Esophagus squamous epithelium (tissue), 5 donors: ENCODE measurements at places on chromosomes 13 and 19.

DNA sequence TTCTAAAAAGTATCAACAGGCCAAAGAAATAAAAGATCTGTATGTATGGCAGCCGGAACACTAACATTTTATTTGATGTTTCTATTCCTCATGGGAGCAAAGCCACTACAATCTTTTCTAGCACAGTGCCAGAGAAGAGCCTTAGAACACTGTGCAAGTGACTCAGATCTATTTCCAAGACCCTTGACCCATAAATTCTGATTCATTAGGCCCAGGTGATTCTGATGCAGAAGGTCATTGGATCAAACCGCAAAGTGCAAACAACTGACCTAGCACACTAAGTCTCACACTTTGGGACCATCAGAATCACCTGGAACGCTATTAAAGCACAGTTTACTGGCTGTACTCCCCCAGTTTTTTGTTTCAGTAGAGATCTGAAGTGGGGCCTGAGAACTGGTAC lies 87.6 kb downstream of the MYCBP2 start:
- no peak for DNase-seq

DNA sequence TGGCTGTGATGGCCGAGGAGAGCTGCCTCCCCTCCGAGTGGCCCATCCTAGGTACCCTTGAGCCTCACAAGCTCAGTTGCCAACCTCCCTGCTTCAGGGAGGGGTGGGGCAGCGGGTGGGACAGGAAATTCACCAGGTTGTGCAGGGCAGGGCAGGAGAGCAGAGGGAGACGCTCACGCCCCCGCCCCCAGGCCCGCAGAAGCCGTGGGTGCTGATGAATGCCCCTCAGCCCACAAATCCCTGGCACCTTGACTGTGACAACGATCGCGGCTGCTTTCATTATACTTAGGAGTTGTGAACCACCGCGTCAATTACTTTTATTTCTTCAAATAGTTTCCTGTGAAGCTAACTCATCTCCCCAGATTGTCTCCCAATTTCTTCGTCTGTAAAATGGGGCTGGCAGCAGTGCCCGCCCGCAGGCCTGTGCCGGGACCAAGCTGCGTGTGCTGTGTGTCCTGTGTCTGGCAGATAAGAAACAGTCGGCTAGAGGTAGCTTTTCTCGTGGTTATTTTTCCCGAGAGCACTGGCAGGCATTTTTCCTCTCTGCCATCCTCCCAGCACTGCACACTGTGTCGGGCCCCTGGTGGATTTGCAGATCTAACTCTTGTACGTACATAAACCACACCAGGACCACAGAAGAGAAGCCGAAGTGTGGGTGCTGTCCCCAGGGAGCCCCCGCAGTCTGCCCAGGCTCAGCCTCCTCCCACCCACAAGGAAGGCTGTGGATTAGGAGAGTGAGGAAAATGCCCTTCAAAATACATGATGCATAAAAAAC lies 7.9 kb upstream of the RASA3 start:
- DNase-seq, result no peak

DNA sequence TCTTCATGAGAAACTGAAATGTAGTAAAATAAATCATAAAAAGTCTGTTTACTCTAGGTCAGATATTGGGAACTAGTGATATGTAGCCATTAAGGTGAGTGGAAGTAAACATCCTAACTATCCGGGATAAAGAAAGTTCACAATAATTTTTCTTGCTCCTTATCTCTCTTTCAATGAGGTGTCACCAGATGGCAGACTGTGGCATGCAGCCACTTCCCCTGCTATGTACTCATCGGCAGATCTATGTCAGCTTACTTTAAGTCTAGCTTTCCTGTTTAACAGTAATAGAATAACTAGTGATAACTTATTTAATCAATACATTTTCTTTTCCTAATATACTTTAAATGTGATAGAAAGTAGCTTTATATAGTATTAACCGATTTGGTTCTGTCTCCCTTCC lies 181.9 kb downstream of the NDFIP2 start:
- DNase-seq, result no peak

DNA sequence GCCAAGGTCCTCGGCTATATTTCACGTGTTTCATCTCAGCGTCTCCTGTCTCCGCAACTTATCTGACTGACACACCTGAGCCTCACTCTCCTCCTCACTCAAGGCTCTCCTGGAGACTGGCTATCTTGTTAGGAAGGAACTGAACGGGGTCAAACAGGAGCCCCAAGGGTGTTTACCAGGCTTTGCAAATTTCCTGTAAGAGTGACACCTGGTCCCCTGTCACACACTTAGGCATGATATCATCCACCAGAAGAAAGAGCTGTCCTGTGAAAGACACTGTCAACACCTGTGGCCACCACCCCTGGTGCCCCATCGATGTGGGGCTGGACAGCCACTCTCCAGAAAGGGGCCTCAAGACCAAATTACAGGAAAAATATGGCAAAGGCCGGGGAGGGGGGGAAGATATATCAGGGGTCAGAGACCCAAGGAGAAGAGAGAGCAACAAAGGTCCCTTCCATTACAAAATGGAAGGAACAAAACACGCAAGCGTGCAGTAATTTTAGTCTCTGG lies 2.9 kb downstream of the CD70 start:
- DNase-seq, result no peak

- no peak for DNase-seq
Measured at GRCh38 chr13:53124623-53125022, 96.0 kb downstream of the OLFM4 start.

DNA sequence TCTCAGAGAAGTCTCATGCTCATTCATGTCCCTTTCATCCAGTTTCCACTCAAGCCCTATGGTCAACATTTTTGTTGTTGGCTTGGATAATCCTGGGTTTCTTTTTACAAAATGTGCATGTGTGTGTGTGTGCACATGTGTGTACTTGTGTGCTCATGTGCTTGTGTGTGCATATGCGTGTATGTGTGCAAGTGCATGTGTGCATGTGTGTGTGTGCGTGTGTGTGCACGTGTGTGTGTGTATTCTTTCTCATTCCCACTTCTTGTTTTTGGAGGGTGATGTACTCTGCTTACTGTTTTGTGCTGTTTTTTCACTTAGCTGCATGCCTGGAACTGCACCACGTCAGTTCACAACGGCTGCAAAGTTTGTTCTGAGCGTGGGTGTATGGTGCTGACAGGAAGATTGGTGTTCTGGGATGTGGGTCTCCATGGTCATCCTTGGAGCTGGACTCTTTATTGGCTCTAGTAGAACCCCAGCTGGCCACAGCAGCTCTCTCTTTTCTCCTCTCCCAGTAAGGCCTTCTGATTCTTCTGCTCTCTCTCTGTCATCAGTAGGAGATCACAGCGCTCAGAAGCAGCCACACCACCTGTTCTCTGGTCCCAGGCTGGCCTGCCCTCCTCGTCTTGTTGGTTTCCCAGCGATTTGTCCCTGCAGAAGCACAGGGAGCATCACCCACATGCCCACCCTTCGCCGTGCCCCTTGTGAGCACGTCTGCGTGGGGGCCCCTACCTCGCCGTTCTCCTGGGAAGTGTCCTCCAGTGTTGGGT lies 60.8 kb downstream of the SOX1 start:
- no peak for DNase-seq

GRCh38 chr13:44718467-44718866 lies 142.3 kb upstream of the TSC22D1 start:
- DNase-seq, result no peak

DNA sequence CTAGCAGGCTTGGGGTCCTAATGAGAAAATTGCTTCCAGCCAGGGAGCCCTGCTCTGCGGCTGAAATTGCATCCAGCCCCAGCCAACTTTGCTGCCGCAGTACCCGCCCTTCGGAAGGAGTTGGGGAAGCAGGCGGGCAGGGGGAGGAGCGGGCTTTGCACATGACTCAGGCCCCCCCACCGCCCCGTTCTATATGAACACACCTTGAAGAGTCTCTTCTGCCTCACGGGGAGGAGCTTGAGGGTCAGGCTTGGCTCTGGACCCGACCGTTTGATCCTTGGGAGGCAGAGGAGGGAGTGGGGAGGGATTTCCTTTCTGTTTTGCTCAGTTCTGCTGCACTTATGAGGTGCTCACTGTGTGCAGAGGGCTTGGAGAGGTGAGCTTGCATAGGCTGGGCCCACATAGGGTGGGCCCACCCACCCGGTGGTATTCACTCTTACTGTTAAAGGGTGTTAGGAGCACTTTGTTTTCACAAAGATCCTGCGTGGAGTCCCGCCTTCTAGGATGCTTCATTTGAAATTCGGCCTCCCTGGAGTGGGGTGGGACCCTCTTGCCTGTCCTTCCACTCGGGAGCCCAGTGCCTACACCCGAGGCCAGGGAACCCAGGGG lies 46.5 kb downstream of the LYL1 start:
- no peak for DNase-seq

DNA sequence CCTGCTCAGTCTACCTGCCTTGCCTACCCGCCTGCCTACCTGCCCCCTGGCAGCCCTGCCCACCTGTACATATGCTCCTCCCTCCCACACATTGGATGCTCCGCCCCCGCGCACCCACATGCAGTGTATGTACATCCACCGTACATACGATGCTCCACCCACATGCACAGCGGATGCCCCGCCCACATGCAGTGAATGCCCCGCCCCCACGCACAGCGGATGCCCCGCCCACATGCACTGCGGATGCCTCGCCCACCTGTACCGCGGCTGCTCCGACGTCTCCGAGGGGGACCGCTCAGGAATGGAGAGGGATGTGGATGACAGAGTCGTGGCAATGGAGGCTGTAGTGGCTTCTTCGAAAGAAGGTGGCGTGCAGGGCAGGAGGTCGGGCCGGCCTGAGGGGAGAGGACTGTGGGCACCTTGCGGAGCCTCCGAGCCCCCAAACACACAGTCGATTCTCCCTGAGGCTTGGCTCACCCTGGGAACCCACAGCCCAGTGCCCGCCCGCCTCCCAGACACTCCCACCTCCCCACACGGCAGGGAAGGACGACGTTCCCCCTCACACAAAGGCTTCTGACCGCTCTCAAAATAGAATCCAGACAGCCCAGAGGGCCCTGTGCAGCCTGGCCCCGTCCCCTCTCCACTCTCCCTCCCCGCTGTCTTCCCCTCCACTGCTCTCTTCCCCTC lies 16.5 kb upstream of the CACTIN start:
- no peak for DNase-seq

DNA sequence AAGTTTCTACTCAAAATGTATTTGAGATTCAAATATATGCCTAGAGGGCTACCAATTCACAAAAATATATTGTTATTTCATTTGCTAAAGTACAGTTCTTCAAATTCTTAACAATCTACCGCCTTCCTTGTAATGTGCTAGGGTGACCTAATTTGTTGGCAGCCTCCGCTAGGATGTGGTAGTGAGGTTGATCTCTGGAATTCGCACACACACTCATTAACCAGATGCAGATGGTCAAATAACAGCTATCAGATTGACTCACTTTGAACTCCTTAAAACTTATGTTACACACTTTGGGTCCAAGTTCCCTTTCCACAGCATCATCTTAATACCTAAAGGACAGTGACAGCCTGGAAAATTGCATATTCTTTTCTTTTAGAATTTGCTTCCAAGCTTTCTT lies 367.3 kb downstream of the DCT start:
- no peak for DNase-seq

GRCh38 chr19:39845584-39845932 lies 621 bp downstream of the FBL start:
- DNase-seq, result no peak

DNA sequence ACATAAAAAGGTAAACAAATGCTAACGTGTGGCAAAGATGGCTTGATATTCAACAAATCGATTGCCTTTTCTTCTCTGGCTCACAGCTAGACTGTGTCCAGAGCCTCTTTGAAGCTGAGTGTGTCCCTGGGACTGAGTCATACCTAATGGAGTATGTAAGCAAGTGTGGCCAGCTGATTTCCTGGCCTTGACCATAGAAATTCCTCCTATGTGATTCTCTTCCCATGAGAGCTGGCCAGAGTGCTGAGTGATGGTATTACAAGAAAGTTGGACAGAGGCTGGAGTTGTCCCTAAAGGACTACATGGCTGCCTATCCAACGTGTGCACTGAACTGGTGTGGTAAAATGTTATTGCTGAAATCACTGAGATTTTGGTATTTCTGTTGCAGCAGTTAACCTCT lies 320.1 kb upstream of the SLC10A2 start:
- DNase-seq, result no peak

GRCh38 chr13:98938801-98939200 lies 39.1 kb downstream of the DOCK9 start:
- DNase-seq, result no peak

- DNase-seq, result peak; percentile 61
Measured at GRCh38 chr13:113208421-113209335, at the start of gene PCID2. PCID2 (minus strand) TSS chr13:113208669; CDS start chr13:113208634, 35 bp downstream.

DNA sequence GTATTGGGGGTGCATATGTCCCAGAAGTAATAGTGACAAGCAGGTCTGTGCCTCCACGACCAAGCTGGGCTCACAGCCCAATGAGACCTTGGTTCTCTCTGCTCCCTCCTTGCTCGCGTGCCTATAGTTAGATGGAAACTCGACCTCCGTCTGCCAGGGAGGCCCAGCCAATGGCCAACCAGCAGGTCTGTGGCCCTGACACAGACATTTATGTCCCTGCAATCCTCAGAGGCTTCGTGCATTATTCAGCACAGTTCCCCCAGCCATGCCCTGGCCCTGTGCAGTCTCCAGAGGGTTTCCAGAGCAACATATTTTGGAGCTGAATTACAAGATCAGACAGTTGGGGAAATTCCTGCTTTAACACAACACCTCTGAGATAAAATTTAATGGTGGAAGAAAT lies 105.1 kb downstream of the UQCRFS1 start:
- DNase-seq, result no peak

DNA sequence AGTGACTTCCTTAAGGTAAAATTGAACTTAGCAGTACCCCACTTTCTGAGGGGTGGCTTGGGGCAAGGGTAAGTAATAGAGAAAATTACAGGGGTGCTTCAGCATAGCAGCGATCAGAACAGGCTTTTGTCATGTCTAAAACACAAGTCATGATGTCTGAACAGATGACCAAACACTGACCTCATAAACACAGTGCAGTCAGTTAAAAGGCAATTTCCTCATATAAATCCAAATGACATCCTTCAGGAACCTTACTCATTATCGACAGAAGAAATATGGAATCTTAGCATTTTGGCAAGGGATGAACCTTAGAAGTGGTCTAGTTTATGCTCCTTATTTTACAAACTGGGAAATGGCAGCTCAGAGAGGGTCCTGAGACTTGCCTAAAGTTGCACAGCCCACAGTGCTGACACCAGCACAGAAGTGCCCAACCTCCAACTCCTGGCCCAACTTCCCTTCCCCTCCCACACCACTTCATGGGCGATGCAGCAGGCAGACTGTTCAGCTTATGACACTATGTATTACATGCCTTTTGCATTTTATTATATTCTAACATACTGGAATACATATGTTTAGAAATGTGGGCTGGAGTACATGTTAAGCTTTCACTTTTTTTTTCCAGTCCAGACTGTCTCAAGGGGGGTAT lies 3.6 kb downstream of the GJA3 start:
- DNase-seq, result no peak

DNA sequence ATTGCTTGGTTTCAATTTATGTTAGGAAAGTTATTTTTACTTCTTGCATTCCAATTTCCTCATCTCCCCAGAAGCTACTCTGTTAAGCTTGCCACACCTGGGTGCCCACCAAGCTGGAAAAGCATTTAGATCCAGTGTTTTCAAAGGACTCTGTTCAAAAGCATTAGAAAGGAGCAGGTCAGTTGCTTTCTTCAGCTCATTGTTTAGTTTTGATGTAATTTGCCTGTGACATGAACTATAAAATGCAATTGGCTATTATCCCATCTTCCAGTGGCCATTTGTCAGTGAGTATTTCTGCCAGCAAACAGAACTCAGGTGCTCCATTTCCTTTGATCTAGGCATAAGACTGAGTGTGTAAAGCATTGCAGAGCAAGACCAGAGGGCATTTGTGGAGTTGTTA lies 46.7 kb upstream of the RNF113B start:
- DNase-seq, result no peak
